Stimulated activated CD8-positive, alpha-beta memory T cell treated with anti-CD3 and anti-CD28 coated beads, Interleukin-15, amount 100 ng/mL, for 24 hours (primary cell): ENCODE measurements at places on chromosomes 12 and 14.

- no peak for DNase-seq
Measured at GRCh38 chr14:105887692-105888091, 361.3 kb downstream of the TMEM121 start.

DNA sequence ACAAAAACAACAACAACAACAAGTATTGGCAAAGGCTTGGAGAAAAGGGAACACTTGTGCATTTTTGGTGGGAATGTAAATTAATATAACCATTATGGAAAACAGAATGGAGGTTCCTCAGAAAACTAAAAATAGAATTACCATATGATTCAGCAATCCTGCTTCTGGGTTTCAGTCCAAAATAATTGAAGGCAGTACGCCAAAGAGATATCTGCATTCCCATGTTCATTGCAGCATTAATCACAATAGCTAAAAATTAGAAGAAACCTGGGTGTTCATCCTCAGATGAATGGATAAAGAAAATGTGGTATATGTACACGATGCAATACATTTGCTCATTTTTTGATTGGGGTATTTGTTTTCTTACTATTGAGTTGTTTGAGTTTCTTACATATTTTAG is 813.0 kb downstream of the NRXN3 start:
- no peak for DNase-seq

DNA sequence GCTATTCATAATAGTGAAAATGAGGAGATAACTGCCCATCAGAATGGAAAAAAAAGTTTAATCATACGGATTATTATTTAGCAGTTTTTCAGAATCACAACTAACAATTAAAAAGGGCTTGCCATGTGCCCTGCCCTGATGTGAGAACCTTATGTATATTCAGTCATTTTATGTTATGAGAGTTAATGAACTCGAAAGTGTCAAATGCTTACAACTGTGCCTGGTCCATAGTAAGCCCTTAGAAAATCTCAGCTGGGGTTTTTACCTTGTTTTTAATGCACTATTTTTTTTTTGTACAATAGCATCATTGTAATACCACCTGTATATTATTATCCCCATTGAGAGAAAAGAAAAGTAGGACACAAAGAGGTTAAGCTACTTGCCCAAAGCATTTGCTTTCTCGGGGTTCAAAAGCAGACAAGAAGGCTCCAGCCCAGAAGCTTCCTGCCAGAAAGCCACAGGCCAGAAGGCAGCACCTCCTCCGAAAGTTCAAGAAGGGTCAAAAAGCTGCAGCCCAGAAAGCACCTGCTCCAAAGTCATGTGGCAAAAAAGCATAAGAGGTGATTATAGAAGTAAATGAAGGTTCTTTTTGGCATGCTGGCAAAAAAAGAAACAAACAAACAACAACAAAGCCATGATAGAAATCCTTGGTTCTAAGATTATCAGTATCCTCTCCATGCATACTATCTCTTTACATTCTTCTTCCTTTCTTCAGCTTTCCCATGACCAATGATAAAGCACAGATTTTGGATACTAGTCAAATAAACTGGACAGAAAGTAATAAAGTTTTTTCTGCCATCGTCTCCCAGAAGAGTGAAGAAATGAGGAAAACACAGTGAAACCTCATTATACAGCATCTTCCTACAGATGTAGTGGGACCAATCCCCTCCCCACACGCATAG is 59.1 kb upstream of the NAP1L1 start:
- no peak for DNase-seq

GRCh38 chr12:97426492-97427116 is 36.0 kb upstream of the RMST start:
- no peak for DNase-seq

- DNase-seq: no peak
Measured at GRCh38 chr12:6332459-6332858, 9.4 kb downstream of the TNFRSF1A start.

- DNase-seq: no peak
Measured at GRCh38 chr14:76201162-76201561, 49.4 kb downstream of the GPATCH2L start.

GRCh38 chr12:5588176-5588575 is 156.3 kb downstream of the NTF3 start:
- no peak for DNase-seq

DNA sequence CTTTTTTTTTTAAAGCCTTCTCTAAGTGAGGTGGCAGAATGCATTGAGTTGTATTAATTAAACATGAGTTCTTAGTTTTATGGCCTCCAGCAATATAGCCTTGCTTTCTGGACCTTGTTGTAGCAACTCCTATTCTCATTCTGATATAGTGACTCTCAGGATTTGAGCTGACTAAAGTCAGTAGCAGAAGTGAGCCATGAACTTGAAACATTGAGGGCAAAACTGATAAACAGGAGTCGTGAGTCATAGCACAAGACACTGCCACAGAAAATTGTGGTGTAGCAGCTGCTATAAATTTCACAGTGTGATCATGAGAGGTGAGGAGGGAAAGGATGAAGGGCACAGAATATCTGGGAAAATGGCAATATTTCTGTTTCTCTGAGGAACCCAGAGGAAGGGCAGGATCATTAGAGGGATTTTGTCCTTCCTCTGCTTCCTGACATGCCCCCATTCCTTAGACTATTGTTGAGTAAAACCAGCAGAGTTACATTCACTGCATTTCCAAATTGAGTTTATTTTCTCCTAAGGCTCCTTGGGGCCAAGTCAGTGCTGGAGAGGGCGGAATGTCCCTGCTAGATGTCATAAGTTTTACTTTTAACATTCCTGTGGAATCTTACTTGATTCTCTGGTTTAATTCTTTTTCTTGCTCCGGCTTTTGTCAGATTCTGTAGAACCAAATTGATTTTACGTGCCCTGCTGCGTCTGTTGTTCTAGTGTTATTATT is 7.5 kb downstream of the KLRG1 start:
- no peak for DNase-seq

DNA sequence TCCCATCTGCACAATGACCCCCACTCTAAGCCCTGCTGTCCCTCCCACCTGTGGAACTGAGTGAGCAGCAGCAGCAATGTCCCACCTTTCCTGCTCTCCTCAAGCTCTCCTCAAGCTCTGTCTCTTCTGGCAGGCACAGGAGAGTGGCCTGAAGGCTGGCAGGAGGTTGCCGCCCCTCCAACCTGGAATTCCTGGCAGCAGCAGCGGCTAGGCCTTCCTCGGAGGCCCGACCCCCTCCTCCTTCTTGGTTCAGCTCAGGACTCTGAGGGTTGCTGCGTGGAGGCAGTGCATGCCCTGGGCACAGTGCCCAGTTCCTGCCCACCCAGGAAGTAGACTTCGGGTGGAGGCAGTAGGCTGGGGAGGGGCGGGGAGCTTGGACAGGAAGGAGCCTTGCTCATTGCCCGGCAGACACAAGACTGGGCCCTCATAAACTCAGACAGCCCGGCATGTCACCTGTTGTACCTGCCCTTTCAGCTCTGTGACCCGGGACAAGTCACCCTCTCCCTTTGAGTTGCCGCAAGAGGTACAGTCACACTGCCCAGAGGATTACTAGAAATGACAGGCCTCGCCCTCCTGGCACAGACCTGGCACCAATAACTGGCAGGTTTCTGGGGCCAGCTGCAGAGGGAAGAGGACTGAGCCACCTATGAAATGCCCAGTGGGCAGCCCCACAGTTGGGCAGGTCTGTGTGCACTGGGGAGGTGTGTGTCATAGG is 2.1 kb upstream of the SERPINA1 start:
- DNase-seq: no peak

DNA sequence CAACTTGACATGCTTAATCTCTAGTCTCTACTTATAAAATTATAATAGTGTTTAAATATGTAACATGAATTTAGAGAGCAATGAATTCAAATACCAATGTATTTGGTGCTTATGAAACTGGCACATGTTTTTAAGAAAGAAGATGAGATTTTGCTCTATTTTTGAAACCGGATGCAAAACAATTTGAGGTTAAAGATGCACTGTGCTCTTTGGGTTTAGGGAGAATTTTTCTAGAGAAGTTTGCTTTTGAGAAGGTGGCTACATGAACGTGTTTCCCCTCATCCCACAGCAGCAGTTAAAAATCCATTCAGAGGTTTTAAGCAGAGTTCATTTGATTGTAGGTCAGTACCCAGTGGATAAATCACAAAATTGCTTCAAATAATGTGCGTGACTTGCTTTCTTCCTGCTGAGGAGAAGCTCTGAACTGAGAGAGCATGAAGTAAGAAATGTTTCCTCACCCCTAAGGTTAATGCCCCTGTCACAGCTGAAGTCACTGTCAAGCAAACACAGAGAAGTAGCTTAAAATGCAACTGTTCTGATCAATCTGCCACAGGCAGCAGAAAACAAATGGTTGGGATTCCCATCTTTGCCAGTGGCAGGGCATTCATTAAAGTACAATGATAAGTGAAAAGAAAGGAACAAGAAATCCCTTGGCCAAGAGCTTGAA is 241.9 kb upstream of the SYT1 start:
- no peak for DNase-seq
